Right kidney (tissue), 9 donors: ENCODE measurements at places on chromosomes 5 and 9.

GRCh38 chr9:135907006-135907430, 328 bp downstream of the CAMSAP1 start:
- DNase-seq = no peak

DNA sequence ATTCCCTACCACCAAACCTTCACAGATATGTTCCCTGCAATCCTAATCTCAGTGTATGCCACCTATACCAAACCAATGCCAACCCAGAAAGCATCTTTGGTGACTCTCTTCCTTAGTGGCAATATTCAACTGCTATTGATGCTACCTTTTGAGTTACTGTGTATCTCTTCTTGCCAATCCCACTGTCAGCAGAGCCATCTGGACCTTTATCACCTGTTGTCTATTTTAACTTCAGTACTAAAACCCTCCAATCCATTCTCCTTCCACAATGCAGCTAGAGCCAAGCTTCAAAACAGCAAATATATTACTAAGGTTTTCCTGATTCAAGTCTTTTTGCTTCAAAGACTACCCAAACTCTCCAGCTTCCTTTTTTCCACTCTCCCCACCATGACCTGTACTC, 777.2 kb upstream of the DMAC1 start:
- no peak for DNase-seq

DNA sequence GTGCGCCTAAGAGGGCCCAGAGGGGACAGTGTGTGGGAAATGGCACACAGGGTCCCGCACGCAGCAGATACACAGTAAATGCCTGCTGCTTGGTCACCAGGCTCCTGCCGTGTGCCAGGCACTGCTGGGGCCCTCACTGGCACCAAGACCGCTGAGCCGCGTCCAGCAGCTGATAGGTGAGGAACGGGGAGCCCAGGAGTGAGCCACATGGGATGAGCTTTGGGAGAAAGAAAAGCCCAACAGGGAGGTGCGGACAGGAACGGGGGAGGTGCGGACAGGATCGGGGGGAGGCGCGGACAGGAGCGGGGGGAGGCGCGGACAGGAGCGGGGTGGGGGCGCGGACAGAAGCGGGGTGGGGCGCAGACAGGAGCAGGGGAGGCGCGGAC, 16.5 kb downstream of the GPSM1 start:
- no peak for DNase-seq

DNA sequence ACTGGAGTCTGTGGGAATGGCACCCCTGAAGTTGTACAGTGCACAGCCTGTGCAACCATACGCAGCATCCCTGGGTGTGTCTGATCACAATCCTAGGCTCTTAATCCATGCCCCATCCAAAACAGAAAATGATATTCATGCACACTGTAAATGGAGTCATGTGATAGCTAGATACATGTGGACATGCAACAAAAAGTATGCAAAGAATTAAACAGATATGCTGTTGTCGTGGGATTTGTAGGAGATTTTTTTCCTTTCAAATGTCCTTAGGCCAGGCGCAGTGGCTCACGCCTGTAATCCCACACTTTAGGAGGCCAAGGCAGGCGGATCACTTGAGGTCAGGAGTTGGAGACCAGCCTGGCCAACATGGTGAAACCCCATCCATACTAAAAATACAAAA, 36.1 kb downstream of the PRRX2 start:
- DNase-seq = no peak

- DNase-seq = no peak
Measured at GRCh38 chr9:108136656-108137055, 647.1 kb upstream of the KLF4 start.

GRCh38 chr5:145835848-145836239, 702 bp upstream of the PRELID2 start:
- no peak for DNase-seq

- DNase-seq = no peak
Measured at GRCh38 chr9:90249094-90249493, 393.5 kb downstream of the DIRAS2 start.

GRCh38 chr5:167205881-167206280, 1085.6 kb upstream of the WWC1 start:
- no peak for DNase-seq

- no peak for DNase-seq
Measured at GRCh38 chr5:78979909-78980308, 5.2 kb downstream of the ARSB start.

DNA sequence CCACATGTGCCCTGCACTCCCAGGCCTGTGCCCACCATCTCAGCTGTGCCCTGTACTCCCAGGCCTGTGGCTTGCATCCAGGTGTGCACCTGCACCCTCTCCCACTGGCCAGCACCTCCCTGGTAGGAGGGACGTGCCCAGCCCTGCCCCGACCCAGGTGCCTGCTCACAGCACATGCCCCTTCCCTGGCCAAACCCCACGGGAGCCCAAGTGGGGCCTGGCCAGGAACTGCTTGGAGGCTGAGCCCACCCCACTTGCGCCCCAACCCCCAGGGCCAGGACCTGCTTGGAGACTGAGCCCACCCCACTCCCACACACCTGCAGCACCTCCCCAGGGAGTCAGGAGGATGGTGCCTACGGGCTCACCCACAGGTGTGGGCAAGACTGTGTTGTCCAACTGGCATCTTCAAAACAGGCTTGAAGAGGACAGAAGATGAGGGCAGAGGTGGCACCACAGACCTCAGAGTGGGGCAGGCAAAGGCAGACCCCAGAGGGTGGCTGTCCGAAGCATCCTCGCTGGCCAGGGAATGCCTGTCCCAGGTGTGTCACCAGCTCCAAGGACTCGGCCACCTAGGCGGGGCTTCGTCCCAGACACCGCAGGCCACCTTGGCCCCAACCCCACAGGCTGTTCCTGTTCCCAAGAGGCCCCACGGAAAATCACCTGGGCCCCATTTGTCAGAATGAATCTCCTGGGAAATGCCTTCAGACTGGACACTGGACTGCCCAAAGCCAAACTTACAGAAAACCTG, 10.8 kb downstream of the ZDHHC11B start:
- DNase-seq = no peak

DNA sequence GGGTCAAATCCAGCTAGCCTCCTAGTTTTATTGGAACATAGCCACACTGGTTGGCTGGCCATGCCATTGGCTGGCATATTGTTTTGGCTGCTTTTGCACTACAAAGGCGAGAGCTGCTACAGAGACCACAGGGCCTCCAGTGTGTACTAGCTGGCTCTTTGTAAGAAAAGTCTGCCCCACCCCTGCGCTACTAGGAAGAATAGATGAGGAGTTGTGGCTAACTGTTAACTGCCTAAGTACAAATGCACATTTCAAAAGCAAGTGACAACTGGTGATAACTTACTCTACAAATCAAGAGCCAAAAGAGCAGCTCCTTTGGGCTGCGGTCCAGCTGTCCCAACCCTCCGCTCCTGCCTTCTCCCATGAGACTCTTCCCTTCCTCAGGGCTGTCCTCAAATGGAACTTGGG, 63.9 kb downstream of the SERINC5 start:
- no peak for DNase-seq

- DNase-seq = no peak
Measured at GRCh38 chr9:16203729-16204573, 651.1 kb downstream of the CCDC171 start.

DNA sequence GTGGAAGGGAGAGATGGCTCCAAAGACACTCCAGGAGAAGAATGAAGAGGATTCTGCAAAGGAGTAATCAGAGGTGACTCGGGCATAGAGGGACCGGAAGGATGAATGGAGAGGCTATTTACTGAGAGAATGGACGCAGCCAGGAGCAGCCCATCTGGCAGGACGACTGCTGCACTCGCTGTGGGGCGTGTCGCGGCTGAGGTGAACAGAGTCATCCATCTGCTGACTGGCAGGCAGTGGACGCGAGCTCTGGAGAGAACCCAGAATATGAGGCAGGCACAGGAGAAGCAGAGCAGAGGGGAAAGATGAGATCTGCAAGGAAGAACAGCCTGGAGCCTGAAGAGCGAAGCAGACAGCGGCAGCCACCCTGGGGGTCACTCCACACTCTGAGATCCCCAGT, 16.4 kb downstream of the FGF1 start:
- DNase-seq = no peak

DNA sequence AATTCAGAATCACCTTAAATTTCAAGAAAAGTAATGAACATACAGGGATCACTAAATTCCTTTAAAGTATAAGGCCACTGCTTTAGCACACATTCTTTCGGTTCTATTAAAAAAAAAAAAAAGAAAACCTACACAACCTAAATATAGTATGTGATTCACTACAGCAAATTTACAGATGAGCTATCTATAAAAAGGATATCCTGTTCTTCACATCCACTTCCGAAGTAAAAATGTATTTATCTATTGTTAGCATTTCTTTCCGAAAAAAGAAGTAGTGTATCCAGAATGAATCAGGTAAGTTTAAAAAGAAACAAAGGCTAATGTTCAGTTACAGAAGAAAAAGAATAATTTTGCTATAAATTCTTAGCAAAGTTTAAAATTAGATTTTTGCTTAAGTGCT, 70.2 kb downstream of the ECPAS start:
- DNase-seq = no peak

- DNase-seq = no peak
Measured at GRCh38 chr9:84466580-84467285, 126.2 kb upstream of the SLC28A3 start.

- DNase-seq = no peak
Measured at GRCh38 chr9:101907466-101907865, 169.0 kb upstream of the GRIN3A start.

DNA sequence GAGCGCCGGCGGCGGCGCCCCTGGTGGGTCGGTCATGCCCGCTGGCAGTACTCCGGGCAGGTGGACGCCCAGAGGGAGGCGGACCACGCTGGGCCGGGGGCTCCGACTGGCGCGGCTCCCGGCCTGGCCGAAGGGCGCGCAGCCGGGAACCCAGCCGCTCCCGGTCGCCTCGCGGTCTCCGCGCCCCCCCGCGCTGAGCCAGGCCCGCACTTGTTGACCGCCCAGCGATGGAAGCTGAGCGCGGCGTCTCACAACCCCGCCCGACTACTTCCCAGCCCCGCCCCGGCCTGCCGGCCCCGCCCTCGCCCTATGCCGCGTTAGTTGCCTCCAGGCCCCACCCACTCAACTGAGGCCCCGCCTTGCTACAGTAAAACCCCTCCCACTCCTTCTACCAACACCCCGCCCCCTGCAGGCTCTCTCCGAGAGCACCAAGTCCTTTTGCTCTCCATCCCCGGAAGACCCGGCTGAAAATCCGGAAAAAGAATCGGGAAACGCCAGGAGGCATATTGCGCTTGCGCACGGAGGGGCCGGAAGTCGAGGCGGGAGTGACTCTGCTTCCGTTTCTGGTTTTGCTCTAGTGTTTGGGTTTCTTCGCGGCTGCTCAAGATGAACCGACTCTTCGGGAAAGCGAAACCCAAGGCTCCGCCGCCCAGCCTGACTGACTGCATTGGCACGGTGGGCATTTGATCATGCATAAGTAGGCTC, at the start of the genes BAG1 and CHMP5:
TSS of gene BAG1 (minus strand) at position 236 of the 705 bp plus-strand sequence.
TSS of gene CHMP5 (plus strand) at position 577 of the 705 bp plus-strand sequence. CDS start at position 607, 30 bp downstream.
- peak; percentile 89 for DNase-seq

GRCh38 chr9:77291714-77292113, 114.4 kb downstream of the VPS13A start:
- DNase-seq = no peak

DNA sequence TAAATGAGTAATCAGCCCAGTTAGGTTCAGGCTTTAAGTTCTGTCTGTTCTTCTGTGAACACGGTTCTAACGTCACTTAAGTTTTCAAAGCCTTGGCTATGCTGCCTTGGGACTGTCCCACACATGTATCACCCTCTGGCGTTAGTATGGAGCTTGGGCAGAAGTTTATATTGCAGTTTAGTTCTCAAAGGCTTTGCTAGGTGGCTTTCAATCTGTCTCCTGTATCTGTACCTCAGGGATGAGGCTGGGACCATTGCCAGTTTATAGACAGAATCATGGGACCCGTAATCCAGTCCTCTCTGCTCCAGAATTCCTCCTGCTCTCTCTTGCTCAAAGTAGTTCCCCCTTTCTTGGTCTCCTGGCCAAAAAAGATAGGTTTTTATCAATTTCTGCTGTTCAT, 12.1 kb downstream of the C9orf40 start:
- DNase-seq = no peak

- DNase-seq = peak; percentile 15
Measured at GRCh38 chr5:148965511-148966265, 97.2 kb downstream of the SH3TC2 start.

GRCh38 chr9:34737677-34738260, 27.8 kb upstream of the CCL21 start:
- DNase-seq = no peak

- DNase-seq = peak; percentile 73
Measured at GRCh38 chr5:68962757-68963484, 130.9 kb upstream of the SLC30A5 start.

DNA sequence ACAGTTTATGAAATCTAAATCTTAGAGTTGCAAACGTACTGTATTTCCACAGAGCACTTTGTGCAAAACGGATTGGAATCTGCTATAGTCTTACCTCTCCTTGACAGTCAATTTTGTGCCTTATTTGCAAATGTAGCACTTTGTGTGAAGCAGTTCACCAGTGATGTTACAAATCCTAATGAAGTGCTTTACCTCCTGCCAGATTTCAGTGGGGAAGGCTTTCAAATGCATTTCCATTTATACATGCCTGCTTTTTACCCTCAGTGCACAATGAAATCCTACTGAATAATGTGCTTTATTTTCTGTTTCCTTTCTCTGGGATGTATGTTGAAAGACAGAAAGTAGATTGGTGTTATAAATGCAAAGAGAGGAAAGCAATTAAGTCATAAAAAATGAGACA, 2141.6 kb upstream of the C9orf72 start:
- DNase-seq = no peak

DNA sequence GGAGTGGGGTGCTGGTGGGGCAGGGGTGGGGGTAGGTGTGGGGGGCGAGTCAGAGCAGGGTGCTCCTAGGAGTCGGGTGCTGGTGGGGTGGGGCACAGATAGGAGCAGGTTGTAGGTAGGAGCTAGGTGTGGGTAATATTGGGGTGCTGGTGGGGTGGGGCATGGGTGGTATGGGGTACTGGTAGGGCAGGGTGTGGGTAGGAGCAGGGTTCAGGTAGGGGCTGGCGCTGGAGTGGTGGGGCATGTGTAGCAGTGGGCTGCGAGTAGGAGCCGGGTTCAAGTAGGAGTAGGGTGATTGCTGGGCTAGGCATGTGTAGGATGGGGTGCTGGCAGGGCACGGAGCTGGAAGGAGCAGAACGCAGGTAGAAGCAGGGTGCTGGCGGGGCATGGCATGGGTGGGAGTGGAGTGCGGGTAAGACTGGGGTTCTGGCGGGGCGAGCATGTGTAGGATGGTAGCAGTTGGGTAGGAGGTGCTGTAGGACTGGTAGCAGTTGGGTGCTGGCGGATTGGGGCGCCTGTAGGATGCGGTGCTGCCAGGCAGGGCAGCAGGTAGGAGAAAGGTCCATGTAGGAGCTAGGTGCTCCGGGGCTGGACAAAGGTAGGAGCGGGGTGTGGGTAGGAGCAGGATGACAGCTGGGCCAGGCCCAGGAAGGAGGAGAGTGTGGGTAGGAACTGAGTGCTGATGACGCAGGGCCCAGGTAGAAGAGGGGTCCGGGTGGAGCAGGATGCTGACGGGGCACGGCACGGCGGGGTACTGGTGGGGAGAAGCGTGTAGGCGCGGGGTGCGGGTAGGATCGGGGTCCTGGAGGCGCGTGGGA, 105.5 kb upstream of the SIMC1 start:
- DNase-seq = no peak
